Hematopoietic multipotent progenitor cell treated with erythropoietin and hydrocortisone succinate and interleukin-3 and kit ligand, for 17 days (in vitro differentiated cells): ENCODE measurements at places on chromosomes 4 and X.

GRCh38 chr4:185589067-185589836 is 53.9 kb upstream of the PDLIM3 start:
- no peak for DNase-seq

DNA sequence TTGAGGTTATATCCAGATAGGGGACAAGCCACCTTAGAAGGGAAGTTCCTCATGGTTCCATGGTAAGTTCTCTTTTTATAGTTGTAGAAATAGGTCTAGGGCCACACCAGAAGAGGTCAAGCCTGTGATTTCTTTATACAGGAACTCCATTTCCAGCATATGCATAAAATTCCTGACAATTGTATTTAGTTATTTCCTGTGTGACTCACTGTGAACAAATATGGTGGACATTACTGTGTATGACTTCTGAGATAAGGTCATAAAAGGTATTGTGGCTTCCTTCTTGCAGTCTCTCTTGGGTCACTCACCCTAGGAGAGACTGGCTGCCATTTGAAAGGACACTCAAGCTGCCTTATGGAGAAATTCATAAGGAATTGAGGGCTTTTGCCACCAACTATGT is 2.2 kb upstream of the C4orf36 start:
- no peak for DNase-seq

DNA sequence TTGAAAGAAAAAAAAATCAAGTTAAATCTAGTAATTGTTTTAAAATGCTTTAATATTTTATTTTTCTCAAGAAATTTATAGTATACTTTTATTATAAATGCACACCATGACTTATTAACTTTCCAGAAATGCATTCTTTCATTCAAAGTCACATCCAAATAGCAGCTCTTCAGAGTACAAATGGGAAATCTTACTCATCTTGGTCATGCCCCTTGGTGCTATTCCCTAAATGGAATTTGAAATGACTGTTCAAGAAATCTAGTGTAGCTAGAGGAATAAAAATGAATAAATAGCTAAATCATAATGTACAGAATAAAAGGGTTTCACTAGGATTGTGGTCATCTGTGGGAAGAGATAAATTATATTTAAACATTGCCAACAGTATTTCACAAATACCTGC is 1139.7 kb downstream of the PCDH18 start:
- DNase-seq: no peak

- DNase-seq: no peak
Measured at GRCh38 chrX:153061732-153062131, 5.5 kb downstream of the PNMA3 start.

DNA sequence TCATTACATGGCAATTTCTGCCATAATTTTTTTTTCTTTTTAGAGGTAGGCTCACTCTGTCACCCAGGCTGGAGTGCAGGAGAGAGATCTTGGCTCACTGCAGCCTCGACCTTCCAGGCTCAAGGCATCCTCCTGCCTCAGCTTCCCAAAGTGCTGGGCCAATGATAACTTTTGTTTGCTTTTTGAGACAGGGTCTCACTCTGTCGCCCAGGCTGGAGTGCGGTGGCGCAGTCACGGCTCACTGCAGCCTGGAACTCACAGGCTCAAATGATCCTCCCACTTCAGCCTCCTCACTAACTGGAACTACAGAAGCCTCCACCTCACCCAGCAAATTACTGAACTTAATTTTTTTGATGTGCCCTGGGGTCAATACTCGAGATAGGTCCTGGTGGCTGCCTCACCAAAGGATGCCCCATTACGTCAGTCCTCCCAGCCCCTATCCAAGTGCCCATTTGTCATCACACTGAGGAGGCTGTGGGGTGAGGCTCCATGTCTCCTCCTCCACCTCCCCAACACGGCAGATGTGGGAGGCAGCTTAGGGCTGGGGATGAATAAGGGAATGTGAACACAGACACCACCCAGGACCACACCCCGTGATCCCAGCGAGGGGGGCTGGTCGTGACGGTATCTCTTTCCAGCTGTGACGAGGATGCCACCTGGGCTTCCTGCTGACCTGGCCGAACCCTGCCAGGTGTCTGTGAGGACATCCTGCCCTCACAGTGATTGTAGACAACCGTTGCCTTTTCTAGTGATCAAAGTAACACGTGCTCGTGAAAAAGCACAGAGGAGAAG is 12.4 kb upstream of the NKX1-1 start:
- no peak for DNase-seq

DNA sequence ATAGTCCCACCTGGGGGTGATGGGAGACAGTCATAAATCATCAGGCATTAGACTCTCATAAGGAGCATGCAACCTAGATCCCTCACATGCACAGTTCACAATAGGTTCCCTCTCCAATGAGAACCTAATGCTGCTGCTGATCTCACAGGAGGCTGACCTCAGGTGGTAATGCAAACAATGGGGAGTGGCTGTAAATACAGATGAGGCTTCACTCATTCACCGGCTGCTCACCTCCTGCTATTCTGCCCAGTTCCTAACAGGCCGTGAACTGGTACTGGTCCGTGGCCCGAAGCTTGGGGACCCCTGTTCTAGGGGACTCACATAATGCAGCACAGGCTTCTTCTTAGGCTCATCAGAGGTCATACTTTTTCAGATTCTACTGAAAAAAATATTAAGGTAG is 625.9 kb upstream of the AGA start:
- DNase-seq: no peak

DNA sequence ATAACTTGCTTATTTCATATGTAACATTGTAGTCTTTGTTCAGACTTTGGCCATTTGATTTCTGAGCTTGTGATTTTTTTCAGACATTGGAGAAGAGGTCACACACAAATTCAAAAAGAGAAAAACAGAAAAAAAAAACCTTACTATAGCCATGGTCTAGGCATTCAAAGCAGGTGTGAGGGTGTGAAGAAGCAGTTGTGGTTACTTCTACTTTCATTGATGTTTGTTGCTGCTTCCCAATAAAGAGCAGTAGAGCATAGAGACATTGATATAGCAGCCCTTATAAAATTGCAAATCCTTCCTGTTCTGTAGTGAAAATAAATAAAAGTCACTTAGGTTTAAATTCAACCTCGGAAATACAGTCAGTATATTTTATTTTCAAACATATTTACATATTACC is 671.6 kb downstream of the GRXCR1 start:
- DNase-seq: no peak

- no peak for DNase-seq
Measured at GRCh38 chr4:89298155-89298554, 9.4 kb downstream of the GPRIN3 start.
